ENCODE measurements at places on chromosomes 2 and 18.

DNA sequence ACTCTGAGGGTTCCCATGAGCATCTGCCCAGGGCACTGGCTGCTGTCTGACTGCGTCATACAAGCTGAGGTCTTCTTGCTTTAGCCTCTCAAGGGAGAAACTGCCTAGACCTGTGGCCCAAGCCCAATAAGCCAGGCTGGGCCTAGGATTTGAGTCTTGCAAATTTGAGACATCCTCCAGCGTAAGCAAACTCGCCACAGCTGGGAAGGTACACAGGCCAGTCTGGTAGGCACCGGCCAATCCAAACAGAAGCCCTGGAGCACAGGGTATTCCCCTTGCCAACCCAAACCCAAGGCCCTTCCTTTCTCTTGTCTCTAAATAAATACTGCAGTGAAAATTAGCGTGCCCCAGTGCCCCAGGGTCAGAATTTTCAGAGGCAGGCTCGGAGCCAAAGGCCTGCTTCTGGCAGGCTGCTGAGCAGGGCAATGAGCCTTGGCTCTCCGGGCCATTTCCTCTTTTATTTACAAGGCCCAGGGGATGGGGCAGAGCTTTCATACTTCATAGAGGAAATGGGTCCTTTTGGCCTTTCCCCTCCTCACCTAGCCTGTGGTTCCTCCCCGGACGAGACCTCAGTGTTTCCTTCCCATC, 33.3 kb downstream of the POLR1A start:
- no peak for DNase-seq

DNA sequence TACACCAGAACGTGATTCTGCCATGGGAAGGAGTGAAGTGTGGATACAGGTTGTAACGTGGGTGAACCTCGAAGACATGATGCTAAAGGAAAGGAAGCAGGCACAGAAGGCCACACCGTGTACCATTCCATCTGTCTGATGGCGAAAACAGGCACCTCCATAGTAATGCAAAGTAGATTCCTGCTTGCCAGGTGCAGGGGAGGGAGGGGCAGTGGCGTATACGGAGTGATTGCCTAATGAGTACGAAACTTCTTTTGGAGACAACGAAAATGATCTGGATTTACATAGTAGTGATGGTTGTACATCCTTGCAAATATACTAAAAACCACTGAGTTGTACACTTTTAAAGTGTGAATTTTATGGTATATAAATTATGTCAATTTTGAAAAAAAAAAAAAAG, 106.7 kb downstream of the GBX2 start:
- DNase-seq: no peak

- no peak for DNase-seq
Measured at GRCh38 chr18:42778445-42779042, 336.9 kb downstream of the RIT2 start.

- no peak for DNase-seq
Measured at GRCh38 chr2:187693923-187694322, 139.7 kb upstream of the TFPI start.

GRCh38 chr2:23077596-23077995, 307.4 kb upstream of the KLHL29 start:
- DNase-seq: no peak

GRCh38 chr2:233691443-233692433, 952 bp upstream of the UGT1A6 start:
- no peak for DNase-seq

DNA sequence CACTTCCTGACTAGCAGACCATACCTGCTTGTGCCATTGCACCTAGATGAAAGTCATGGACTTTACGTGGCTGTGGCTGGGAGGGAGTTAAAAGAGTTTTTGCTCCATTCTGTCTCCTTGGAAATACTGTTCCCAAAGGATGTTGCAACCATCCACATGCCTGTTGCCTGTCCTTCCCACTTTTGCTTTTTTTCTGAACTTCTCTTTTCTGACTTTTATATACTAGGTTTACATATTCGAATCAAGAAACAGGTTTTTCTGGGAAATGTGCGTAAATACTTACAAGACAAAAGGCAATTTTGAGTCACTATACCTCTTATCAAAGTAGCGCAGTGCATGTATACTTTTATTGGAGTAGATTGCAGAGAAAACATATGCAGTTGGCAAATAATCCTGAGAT, 244.8 kb downstream of the PRKCE start:
- DNase-seq: no peak

DNA sequence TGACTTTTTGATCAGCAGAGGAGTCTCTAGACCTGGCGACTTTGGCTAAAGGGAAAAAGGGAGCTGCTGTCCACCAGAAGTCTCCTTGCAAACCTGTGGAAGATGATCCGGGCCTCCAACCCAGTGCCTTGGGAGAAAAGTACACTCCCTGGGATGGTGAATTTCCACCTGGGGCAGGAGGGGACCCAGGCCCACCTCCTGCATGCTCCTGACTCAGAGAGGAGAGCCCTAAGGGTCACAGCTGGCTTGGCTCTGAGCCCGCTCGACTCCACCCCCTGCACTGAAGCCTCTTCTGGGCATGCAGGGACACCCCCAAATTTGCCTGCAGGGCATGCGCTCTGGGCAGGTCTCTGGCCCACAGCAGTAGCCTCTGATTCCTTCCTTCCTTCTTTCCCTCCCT, 66.5 kb downstream of the PDCL3 start:
- DNase-seq: no peak

- no peak for DNase-seq
Measured at GRCh38 chr2:202084265-202084664, 11.2 kb downstream of the KIAA2012 start.

DNA sequence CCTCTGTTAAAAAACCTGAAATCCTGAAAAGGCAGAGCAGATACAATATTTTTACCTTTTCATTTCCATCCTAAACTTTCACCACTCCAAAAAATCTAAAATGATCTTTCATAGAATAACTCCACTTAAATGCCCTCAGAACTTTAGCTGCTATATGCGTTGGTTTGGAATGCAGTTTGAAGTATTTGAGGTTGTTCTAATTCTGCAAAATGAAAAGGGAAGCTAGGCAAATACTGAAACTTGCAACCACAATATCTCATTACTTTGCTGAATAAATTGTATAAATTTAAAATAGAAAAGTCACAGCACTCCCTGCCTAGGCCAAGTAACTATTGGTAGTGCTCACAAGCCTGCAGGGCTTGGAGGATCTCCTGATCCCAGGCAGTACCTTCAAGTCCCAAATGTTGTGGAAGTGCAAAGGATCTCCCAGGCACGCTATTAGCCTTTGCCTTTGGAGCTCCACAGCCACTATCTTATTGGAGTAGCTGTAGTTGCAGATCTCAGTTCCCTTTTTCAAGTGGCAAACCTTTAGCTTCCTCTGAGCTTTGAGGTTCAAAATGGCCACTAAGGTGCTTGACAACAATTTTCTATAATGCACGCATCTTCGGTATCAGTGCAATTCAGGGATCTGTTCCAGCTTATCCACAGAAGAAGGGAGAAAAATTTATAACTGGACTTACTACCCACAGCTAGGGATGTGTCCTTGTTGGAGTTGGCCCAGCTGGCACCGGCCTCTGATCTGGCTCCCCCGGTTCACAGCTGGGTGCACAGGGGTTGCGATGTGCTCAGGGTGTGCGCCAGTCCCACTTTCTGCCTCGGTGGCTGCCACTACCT, 43.4 kb upstream of the ANKRD62 start:
- no peak for DNase-seq

- no peak for DNase-seq
Measured at GRCh38 chr2:108236676-108237335, 3.0 kb upstream of the SULT1C3 start.

DNA sequence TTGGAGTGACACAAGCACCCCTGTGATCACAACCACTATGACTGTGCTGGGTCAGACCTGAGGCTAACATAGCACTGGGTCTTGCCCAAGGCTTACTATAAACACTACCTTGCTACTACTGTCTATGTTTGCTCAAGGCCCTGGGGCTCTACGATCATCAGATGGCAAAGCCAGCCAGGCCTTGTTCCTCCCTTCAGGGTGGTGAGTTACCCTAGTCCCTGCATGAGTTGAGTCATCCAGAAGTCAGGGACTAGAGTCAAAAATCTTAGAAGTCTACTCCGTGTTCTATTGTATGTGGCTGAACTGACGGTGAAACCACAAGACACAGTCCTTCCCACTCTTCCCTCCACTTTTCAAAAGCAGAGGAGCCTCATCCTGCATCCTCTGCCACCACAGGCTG, 551.2 kb upstream of the FSIP2 start:
- DNase-seq: peak; percentile 67

DNA sequence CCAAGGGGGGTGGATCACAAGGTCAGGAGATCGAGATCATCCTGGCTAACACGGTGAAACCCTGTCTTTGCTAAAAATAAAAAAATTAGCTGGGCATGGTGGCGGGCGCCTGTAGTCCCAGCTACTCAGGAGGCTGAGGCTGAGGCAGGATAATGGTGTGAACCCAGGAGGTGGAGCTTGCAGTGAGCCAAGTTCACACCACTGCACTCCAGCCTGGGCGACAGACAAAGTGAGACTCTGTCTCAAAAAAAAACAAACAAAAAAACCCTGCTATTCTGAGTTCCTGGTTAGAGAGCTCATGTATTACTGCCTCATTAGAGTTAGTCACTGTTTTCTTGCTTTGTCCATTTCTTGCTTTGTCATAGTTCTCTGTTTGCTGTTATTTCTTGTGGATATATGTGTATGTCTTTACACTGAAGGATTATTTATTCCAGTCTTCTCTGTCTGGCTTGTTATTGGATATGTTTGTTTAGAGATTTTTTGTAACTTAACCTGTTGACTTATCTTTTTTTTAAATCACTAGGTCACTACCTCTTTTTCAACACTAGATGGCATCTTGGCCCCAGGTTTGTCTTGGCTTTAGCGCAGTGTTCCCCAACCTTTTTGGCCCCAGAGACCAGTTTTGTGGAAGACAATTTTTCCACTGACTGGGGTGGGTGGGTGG, 17.0 kb downstream of the TTLL4 start:
- peak; percentile 67 for DNase-seq

DNA sequence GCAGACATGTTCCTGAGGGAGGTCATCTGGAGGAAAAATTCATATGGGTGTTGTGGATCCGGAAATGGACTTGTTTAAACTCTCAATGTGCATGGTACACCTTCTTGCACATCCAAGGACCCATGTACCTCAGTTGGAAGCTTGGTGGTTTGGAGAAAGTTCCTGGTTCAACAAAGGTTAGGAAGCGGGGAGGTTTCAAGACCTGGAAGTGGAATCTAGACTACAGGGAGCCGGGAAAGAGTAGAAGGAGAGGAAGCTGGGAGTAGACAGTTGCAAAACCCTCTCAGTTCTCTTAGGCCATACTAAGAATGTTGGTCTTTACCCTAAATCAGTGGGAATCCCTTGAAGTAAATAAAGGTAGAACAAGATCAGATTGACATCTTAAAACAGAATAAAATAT, 209.8 kb upstream of the SPOPL start:
- no peak for DNase-seq

- DNase-seq: no peak
Measured at GRCh38 chr18:32301976-32302743, 112.3 kb downstream of the MEP1B start.

DNA sequence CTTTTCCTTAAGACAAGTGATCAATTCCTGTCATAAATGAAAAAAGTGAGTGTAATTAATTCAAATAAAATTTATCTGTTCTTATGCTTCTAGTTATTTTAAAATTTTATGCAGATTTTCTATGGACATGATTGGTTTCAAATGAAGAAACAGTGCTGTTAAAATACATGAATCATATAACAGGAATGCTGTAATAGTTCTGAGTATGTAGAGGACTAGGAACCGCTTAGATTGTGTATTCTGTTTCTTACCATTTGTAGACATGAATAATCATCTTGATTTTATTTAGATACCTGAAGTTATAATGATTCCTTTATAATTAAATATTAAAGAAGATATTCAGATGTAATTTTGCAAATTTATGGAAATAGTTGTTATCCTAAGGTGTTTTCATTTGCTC, 3.5 kb downstream of the ACTR2 start:
- peak; percentile 74 for DNase-seq

DNA sequence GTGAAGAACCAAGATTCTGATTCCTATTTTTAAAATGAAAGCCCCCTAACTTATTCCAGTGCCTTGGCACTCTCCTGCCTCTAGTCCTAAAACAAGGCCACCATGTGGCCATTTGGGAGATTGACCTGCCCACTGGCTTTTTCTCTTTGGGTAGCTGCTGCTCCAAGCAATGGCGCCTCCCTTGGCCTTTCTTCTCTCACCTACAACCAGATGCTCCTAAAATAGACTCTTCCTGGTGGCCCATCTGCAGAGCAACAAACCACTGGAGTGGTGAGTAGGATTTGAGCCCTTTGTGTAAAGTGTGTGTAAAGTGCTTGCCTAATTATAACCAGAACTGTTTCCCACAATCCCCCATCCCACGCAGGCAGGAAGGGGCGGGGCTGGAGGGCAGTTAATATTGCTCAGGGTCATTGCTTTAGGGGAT, 114.2 kb downstream of the FHOD3 start:
- peak; percentile 76 for DNase-seq

DNA sequence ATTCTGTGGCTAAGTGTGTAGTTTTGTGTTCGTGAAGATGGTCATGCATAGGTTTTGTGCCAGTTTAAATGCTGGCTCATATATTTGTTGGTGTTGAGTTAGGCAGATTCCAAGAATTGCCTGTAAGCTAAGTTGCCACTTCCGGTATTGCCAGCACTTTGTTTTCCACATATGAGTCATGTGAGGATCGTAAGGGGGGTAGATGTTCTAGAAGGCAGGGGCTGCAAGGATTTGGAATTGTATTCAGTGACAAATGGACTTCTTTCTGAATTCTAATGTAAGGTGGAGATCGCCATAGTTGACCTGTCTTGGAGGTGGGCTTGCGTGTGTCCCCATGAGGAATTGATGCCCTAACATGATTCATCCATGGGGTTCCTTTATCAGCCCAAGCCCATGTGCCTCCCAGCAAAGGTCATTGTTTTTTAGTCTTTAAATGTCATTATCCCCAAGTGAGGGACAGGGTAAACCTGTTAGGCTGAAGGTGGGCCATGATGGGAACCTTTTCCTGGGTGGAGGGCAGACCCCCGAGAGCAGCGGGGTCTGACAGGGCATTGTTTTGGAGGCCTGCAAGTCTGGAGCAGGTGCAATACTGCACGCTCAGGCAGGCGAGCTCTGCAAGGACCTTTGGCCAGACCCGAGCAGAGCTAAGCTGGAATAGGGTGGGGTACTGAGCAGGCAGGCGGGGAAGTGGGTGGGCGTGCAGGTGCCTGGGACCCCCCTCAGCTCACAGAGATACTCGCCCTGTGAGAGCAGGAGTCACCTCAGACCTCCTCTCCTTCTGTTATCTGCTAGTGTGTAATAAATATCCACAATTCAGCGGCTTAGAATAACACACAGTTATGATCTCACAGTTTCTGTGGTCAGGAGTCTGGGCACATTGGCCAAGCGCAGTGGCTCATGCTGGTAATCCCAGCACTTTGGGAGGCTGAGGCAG, 77.4 kb downstream of the LRRFIP1 start:
- peak; percentile 77 for DNase-seq

GRCh38 chr2:168796583-168797285, 5.7 kb upstream of the NOSTRIN start:
- DNase-seq: no peak
